Sigmoid colon (tissue), 7 donors: ENCODE measurements at places on chromosomes 11 and 22. TPM values are rescaled to one million over a fixed set of nuclear protein-coding genes. Genes with fewer than 3 reads are reported as not detected.
A peak's percentile ranks its signal among the peaks of the same experiment; 100 is the strongest.

- DNase-seq = no peak
Measured at GRCh38 chr11:10829139-10829538, 20.4 kb upstream of the EIF4G2 start.

DNA sequence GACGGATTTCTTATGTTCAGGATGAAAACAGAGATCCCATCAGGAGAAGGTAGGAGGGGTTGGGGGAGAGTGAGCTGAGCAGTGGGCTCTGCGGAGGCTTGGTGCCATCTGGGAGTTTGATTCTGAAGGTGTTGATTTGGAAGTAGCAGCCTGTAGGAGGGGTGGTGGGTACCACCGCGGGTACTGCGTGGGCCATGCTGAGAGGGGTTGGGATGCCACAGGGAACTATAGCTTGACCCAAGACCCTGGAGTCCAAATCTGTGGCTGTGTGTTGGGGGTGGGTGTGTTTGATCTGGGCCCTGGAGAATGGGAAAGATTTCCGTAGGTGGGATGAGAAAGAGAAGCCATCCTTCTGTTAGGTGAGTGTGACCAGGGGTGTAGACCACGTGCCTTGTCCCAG lies 5.0 kb downstream of the INCENP start:
- DNase-seq = peak; percentile 36

DNA sequence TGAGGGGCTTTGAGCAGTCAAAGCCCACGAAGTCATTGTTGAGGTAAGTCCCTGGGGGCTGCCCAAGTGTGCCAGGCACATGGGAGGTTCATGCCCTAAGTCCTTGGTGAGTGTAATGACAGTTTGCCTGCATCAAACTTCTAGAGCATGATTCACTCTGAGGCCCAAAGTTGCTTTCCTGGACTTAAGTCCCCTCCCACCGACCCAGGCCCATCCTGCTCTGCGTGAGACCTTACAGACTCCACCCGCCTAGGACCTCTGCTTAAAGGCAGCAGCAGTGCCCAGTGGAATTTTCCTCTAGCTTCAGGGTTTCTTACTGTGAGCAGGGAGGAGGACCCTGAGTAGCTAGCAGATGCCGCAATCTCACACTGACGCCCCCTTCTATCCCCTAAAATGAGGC lies 5.7 kb upstream of the PVALB start:
- no peak for DNase-seq

DNA sequence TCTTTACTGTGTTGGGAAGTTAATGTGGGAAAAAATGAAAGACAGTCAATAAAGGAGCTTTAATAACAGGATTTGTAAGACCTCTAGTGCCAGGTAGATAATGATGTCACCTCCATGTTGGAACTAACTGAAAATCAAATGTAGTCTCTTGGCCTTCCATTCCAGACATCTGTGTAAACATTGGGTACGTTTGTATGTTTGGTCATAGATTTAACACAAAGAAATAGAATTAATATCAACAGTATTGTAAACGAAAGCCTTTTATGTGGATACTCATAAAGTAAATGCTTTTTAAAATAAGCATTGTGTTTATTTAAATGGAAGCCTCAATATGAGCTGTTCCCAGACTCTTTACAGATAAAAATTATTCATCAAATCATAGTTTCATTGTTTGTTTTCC lies 605.7 kb downstream of the METTL15 start:
- DNase-seq = no peak

GRCh38 chr11:284105-285020 lies 4.6 kb upstream of the PGGHG start:
- peak; percentile 57 for DNase-seq

GRCh38 chr22:24324137-24324536 lies 53.5 kb downstream of the SPECC1L start:
- no peak for DNase-seq

DNA sequence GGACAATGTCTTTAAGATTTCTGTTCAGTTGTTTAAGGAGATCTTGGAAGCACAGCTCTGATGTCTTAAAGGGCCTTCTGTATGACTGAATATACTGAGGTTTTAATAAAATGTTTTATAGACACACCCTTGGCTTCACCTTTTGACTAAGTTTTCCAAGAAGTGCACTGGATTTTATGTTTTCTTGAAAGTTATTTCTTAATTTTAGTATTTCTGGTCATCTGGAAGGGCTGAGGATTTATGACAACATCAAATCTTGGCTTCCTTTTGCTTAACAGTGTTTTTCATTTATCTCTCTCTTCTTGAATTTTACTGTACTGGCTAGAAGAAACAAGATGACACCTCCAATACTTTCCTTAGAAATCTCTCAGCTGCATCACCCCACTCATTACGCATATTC lies 2423.4 kb downstream of the LRRC4C start:
- no peak for DNase-seq

- no peak for DNase-seq
Measured at GRCh38 chr11:128719556-128719824, 25.6 kb downstream of the FLI1 start.

DNA sequence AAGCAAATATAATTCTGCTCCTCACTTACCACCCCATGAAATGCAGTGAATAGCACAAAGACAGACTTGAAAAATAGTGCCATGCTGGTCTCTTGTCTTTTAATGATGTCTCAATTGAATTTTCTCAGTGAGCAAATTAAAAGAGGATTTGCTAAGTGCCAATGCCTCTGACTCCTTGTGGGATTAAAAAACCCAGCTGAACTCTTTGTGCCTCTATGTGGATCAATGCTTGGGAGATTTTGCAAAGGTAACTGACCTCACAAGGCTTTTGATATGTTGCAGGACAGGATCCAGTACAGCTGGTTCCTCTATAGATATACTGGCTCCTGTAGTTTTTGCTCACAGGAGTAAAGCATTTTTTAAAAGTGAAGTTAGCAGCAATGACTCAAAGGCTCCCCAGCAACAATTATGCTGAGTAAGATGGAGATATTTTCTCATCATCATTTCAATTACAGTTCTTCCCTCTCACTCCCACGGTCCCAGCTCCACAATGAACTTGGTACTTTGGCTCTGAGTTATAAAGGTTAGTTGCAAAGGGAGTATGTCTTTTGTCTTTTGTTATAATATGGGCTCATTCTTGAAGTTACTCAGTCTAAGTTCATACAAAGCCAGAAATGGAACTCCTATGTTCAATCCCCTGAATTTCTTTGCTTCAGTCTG lies 471.5 kb downstream of the LRRC4C start:
- DNase-seq = no peak

DNA sequence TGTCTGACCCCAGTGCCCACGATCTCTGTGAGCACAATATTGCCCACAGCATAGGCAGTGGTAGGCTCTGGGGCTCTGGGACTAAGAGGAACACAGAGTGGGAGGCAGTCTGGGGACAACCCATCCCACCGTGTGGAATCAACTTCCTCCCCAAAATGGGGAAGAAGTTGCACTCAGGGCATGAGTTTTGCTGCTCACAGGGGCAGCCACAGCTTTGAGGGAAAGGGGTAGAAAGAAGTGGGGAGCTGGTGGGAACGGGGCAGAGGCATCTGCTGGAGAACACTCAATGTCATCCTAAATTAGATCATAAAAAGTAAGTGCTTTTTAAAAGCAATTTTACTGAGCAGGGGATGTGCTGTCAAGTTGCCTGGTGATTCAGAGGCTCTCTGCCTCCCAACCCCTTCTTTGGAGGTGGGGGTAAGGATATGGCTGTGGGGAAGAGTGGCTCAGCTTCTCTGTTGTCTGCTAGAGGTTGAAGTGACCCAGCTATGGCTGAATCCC lies 233.8 kb upstream of the NCAM1 start:
- no peak for DNase-seq

DNA sequence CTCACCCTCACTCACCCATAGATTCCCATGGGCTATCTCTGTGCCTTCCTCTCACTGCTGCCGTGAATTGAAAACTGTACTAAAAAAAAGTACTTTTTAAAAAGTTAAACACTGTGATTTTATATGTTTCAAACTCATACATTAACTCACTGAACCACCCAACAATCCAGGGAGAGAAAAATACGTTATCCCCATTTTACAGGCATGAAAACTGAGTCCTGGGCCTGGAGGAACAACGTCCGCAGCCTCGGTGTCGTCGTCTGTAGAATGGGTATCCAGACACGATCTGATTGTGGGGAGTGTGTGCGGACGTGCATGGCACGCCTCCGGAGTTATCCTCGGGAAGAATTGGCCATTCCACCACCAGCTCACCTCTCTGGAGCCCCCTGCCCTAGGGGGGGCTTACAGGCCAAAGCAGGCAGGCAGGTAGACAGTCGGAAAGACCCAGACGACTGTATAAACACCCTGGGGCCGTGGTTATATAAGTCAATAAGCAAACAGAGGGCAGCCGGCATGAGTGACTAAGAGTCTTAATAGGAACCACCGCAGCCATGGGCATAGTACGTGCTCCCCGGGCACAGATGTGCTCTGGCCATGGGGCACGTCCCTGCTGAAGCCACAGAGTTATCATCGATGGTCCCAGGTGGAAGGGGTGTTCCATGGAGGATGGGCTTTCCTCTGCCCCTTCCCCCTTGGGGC lies 7.1 kb upstream of the PDGFB start:
- no peak for DNase-seq

- DNase-seq = no peak
Measured at GRCh38 chr11:82994604-82995230, 77.0 kb downstream of the RAB30 start.

- no peak for DNase-seq
Measured at GRCh38 chr22:39646398-39647063, 76.0 kb downstream of the CACNA1I start.

DNA sequence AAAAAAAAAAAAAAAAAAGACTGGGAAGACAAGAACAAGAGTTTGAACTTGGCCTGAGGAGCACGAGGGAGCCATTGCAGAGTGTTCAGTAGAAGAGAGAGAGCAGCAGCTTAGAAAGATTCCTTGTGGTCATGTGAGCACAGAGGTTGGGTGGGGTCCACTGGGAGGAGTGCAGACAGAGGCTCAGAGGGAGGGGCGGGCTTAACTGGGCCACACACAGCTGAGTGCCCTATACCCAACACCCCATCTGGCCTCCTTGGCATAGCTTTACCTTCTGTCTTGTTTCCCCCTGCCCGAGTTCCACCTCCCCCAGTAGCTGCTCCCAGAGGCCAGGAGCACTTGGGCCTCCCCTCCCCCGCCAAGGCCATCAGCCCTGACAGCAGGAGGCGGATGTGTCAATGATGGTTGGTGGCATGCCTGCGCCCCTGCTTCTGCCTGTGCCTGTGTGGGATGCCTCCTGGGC lies 12.1 kb downstream of the C11orf86 start:
- no peak for DNase-seq

DNA sequence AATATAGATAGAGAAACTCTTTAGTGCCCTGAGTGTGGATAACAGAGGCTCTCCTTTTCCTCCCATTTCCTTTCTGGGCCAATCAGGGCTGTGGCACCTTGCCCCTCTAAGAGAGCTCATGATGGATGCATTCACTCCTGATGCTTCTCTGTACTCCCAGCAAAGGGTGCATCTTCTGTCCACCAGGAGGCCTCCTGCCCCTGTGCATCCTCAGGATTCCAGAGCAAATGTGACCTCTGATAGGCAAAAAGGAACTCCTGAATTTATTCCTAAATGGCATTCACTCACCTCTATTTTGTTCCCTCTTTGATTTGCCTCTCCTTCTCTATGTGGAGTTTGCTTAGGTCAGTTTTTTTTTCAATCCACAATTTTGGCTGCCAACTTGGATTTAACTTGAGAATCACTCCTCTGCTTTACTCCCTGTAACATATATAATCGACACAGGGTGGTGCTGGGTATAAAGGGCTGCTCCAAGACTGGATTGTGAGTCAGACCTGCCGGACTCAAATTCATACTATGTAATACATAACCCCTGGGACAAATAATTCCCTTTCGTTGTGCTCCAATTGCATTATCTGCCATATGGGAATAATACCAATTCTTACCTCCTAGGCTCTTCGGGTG lies 1.1 kb upstream of the MRGPRX4 start:
- DNase-seq = no peak

DNA sequence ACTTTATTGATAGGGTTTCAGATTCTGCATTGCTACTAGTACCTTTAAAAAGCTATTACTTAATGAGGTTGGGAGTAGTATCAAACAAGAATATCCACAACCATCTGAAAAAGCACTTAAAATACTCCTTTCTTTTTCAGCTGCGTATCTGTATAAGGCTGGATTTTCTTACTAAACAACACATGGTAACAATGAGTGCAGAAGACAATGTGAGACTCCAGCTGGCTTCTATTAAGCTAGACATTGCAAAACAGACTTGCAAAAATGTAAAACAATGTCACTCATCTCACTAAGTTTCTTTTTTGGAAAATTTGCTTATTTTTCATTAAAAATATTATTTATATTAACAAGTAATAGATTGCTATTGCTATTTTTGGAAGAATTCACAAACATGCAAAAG lies 132.6 kb downstream of the WNT11 start:
- DNase-seq = no peak

GRCh38 chr11:130499828-130500227 lies 51.4 kb downstream of the ADAMTS15 start:
- no peak for DNase-seq

DNA sequence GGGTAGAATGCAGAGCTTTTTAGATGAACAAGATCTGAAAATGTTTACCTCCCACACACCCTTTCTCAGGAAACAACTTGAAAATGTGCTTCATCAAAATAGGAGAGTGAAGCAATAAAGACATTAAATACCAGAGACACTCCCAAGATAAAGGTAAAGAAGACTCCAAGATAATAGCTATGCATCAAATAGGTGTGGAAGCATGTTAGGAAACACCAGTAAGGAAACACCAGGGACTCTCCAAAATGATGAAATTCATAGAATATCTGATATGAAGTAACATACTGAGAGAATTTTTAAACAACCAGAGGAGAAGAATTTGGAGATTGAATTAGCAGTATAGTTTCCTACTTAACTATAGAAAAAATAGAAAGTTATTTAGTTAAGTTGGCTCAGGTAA lies 57.0 kb downstream of the OR10A6 start:
- no peak for DNase-seq

GRCh38 chr11:95154514-95154913 lies 64.9 kb downstream of the ENDOD1 start:
- no peak for DNase-seq

Gene LRP4
- 2.4 TPM for polyA plus RNA-seq

Gene TRIM48
- polyA plus RNA-seq = not detected

Gene CHRM1
- polyA plus RNA-seq = not detected

Gene MS4A6E
- not detected for polyA plus RNA-seq

Gene SCGB1D2
- polyA plus RNA-seq = not detected

Gene DGCR6
- 0.60 TPM for polyA plus RNA-seq

Gene NRGN
- 7.4 TPM for polyA plus RNA-seq

Gene KCNK7
- polyA plus RNA-seq = not detected

Gene SLC7A4
- 1.2 TPM for polyA plus RNA-seq

Gene CLCF1
- 6.5 TPM for polyA plus RNA-seq

Gene OR56A1
- polyA plus RNA-seq = not detected

Gene KLHL35
- polyA plus RNA-seq = 0.41 TPM

Gene SSTR3
- polyA plus RNA-seq = not detected

Gene SCUBE2
- polyA plus RNA-seq = 2.3 TPM

Gene PYGM
- polyA plus RNA-seq = 2.1 TPM
